ENCODE measurements at places on chromosomes 7 and 10.
A peak's percentile ranks its signal among the peaks of the same experiment; 100 is the strongest.

DNA sequence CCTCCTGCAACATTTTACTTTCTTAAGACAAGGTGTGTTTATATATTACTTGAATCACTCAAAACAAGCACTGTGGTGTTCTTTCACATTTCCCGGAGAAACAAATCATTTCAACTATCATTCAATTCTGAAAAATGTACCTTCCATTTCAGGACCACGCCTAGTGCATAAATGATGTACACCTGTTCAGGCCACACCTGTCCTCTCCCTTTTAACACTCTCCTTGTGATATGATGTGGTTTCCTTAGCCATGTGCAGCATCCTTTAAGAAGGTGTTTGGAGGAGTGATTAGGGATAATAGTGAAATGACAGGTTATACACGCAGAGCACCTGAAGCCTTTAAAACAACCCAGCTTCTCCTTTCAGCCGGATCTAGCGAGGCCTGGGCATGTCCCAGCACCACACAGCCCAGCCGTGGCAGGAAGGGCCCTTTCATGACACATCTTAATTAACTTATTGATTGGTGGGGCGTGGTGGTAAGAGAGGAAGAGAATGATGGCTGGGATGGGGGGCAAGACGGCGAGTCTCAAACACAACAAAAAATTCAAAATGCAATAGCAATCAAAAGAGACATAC, 26.9 kb downstream of the ABLIM1 start:
- no peak for DNase-seq

- no peak for DNase-seq
Observed at GRCh38 chr10:35132727-35133126, 6.1 kb downstream of the CREM start.

- no peak for DNase-seq
Observed at GRCh38 chr7:96686305-96686704, 23.3 kb downstream of the SEM1 start.

DNA sequence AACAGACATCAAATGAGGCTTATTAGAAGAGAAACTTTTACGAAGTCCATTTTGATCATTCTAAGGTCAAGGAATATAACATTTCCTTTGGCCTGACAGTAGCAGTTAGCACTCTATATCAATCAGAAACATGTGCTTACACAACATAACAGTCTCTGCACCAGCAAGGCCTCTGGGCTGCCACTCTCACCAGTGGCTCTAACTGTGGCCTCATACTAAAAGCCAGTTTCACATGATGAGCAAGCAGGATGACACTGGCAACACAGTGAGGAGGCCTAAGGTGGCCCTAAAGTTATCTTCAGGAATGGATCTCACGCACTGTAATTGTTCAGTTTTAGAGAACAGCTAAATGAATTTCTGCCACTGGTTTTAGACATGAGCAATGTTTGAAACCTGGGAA, 126.8 kb downstream of the COBL start:
- DNase-seq, result no peak

DNA sequence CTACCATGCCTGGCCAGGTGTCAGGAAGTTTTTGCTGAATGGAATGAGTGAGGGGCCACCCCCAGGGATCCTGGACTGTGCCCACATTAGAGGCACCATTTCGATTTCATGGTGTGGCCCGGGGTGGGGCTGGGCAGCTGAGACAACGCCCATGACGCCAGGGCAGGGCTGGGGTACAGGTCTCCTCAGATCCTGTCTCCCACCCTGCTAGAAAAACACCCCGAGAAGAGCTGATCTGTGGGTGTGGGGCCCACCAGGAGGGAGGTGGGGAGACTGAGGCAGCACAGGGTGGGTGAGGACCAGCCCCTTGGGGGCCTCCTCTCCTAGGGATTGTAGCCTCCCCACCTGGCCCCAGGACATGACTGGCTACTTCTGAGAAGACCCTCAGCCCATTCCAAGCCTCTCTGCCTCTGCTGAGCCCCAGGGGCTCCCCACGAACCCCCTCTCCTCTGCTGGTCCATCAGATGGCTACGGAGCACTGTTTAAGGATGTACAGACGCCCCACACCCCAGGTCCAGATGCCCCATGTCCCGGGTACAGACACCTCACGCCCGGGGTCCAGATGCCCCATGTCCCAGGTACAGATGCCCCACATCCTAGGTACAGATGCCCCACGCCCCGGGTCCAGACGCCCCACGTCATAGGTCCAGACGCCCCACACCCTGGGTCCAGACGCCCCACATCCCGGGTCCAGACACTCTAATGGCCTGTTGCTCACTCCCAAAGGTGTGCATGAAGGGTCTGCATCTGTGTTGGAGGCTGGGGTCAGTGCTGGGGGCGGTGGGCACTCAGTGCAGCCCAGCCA, 99.4 kb downstream of the MICALL2 start:
- no peak for DNase-seq

DNA sequence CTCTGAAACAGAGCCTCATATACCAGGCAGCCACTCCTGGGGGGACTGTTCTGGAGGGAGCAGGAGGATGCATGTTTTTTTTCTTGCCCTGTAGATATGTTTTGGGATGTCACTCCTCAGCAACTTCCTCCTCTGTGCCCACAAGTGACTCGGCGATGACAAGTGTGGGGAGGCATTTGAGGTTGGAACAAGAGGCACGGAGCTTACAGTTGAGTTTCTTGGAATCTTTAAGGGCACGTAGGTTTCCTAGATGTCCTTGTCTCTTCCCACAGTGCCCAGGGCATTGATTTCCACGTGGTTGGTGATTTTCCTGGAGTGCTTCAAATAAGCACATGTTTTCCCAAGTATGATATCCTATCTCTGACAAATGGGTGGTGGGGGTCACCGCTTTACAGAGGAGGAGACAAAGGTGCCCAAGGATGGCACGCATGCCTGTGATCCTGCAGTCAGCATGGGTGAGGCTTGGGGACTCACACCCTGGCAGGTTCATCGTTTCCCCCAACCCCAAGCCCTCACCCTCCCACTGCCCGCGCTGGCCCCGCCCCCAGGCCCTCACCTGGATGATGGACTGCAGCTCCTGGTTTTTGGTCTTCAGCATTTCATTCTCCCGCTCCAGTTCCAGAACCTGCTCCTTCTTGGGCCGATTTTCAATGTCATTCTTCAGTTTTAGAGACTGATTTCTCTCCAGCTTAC, 95.2 kb upstream of the GNA12 start:
- no peak for DNase-seq

GRCh38 chr7:130953196-130953595, 219.2 kb upstream of the KLF14 start:
- no peak for DNase-seq

- DNase-seq, result no peak
Observed at GRCh38 chr10:15843695-15844094, 16.6 kb downstream of the MINDY3 start.

GRCh38 chr7:46237466-46237865, 316.4 kb upstream of the IGFBP3 start:
- DNase-seq, result no peak

- DNase-seq, result no peak
Observed at GRCh38 chr7:88912852-88913251, 117.3 kb upstream of the TEX47 start.

DNA sequence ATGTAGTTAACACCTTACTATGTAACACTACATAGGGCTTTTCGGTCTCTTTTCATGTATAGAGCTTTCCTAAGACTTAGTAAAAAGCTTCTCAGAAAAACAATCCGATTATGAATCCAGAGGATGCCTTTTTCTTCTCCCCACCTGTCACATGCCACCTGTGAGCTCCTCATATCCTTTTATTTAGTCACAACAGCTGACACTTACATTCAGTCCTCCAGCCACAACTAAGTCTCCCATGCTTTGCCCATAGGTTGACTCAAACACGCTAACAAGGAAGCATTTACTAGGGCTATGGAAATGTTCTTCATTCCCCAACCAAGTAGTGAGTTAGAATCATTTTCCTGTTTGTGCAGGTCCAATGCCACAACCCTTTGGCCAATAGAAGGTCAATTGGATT, 7.9 kb downstream of the ENO4 start:
- no peak for DNase-seq

DNA sequence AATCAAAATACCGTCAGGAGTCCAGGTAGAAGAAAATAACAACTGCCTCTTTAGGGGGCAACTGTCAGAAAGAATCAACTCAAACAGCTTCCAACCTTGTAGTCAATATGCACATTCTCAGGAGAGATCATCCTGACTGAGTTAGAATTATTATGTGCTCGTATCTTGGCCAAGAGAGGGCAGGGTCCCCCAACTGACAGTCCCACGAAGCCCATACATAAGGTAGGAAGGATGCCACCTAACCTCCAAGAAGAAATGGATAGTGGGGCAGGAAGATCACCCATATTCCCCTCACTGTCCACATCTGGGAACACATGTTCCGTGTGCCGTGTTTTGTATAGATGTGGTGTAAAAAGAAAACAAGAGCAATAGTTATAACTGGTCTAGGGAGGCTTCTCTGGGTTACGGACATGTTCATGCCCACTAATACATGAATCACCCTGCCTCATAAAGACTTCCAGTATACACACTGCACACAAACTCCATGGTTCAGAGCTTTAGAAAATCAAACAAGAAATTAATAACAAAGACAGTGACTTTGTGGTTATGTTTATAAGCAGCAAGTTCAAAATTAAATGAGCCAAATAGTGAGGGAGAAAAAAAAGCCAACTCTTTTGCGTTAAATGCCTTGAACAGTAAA, 295.6 kb downstream of the FGFR2 start:
- DNase-seq, result no peak

DNA sequence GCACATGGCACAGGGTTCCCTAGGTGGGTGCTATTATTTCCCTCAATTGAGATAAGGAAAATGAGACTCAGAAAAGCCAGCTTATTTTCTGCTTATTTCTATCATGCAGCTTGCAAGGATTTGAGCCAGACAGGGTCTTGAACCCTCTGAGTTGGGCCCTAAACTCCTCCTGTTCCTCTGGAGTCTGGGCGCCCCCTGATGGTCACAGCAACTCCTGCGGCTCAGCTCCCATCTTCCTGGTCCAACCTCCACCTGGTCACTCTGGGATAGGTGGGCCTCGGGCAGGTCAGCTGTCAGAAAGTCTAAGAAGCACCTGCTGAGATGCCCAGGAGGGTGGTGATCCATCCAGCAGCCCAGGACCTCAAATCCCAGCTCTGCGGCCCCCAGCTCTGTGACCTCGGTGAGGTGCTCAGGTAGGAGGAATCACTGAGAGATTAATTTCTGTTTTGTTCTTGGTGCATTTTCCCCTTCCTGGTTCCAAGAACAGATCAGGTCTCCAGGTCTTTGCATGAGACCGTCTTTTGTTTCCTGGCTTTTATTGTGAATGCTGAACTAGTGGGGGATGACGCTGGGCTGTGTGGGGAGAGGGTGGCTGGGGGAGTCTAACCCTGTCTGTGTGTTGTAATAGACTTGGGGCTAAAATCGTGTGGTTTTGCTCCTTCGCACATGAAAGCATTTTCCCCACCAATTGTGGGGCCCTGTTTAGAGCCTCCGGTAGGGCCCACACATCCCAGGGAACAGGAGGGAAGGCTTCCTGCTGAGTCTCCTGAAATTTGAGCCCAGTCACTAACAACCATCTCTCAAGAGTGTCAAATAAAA, 32.8 kb downstream of the TMEM130 start:
- DNase-seq, result no peak

DNA sequence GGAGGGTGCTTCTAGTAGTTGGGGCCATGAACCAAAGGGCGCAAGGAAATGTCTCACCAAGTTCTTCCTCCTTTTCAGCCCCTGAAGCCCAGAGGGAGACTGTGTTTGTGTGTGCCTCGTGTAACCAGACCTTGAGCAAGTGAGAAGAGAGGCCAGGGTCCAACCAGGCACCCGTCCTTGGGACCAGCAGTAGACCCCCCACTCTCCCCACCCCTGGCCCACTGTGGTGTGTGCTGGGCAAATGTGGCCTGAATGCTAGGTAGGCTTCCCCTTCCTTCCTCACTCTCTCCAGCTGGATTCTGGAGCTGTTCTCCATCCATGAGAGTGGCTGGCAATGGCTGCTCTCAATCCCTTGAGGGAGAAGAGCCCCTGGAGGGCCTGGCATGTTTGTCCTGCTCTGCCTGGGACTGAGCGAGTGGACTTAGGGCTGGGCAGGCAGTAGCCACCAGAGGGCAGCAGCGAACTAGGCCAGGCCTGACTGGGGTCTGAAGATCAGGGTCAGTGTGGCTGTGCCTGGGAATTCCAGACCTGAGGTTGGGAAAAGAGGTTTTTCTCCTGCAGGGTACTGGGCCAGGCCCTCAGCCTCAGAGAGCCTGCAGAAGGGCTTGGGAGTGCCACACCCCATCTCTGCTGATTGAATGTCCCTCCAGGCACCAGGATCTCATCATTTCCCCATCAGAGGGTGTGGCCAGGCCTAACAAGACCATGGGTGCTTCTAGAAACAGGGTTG, 12.5 kb downstream of the SFRP5 start:
- peak; percentile 45 for DNase-seq

DNA sequence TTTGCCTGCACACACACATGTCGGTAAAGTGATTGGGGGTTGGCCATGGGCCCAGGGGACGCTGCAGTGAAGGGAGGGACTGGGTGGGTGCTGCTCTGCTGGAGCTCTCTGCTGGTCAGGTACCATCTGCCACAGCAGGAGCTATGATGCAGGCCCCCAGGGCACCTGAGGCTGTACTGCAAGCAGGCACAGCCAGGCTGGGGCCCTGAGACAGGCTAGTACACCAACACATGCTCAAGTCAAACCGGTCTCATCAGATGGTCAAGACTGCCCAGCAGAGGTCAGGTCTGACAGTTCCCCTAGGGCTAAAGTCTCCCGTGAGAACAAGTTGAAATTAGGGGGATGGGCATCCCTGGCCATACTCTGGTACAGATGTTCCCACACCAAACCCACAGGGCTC, 118.3 kb upstream of the THSD7A start:
- no peak for DNase-seq

- no peak for DNase-seq
Observed at GRCh38 chr10:5804386-5804785, 8.8 kb downstream of the GDI2 start.
